Omental fat pad (tissue), 4 donors: ENCODE measurements at places on chromosomes 12 and 14. TPM values are rescaled to one million over a fixed set of nuclear protein-coding genes. Genes with fewer than 3 reads are reported as not detected.

DNA sequence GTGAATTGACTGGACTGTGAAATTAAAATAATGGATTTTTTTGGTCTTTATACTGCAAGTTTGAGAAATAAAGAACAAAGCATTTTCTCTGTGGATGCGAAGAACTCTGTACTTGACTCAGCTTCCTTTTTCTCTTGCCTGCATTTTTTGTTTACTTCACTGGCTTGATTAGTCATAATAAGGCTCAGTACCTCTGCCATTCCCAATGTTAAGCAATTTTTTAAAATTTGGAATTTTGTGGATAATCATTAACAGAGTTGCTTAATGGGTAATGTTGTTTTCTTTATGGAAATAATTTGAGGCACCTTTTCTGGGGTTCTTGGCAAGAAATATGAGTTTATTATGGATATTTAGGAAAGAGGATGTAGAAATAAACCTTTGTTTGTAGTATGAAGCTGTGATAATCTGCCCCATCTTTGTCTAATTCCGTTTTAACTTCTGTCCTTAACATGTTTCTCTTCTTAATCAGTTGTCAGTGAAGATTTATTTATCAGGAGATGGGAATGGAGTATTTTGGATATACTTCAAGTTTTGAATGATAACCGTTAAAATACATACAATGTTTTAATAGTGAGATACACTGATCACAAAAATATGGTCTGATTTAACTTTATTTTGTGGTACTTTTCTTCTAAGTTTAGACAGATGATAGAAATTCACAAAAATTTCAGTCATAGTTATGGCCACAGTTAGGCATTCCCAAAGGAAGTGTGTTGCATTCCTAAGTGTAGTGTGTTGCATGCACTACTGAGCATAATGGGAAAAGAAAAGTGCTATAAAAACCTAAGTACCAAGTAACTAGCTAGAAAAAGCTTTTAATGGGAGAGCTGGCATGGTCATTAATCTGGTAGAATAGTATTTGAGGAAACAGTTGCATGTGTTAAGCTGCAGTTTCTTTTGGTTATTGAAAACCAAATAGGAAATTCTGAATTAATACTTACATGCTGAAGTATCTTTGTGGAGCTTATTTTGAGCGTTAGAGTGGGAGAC is 27.7 kb downstream of the WNK1 start:
- DNase-seq, result no peak

- DNase-seq, result no peak
Observed at GRCh38 chr12:70265132-70265531, 21.9 kb downstream of the CNOT2 start.

DNA sequence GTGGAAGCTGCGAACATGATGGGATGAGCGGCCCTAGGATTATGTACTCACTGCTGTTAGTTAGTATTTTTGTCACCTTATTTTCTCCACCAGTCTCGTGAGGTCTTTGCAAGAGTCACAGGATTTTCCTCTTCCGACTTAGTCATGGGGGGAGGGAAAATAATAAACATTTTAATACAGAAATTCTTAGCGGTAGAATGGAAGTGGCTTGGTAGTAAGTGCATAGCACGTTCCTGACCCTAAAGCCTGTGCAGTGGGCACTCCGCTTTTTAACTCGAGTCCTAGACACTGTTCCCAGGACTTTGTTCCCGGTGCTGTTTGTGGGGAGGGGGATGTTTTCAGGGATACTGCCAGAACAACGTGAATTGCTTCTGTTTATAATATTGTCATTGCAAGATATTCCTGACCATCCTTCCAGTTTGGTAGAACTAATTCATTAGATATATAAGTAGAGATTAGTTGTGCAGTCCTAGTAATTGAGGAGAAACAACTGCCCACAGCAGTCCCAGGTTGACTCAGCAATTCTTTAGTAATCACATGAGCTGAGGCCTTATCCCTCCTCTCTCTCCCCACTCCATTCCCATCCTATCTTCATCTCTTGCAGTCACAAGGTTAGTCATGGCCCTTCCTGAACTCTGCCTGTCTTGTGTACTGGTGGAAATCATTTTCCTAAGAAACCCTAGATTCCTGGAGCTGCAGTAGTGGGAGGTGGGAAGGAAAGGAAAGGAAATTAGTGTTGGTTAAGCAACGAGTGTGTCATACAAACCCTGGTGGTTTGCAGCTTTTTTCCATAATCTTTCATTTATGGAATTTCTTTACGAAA is 799 bp downstream of the SLC38A6 start:
- no peak for DNase-seq

DNA sequence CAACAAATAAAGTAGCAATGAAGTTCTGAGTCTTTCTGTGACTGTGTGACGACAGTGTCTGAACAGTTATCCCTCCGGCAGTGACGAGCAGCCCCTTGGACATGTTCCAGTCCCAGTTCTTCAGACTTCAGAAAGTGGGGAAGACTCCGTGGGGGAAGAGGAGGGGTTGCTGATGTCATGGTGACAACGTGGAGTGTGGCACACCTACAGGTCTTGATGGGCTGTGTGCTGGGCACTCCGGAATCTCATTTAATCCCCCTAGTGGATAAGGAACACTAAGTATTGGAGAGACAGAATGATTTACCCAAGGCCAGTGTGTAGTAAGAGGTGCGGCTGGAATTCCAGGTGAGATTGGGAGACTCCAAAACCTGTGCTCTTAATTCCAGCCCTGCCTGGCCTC is 280.2 kb downstream of the CACNA1C start:
- DNase-seq, result no peak

GRCh38 chr14:96269359-96269710 is 13.3 kb downstream of the BDKRB1 start:
- no peak for DNase-seq

- no peak for DNase-seq
Observed at GRCh38 chr14:84254290-84254689, 1275.7 kb upstream of the FLRT2 start.

GRCh38 chr12:92363295-92364146 is 217.9 kb upstream of the BTG1 start:
- no peak for DNase-seq

GRCh38 chr14:52835122-52835903 is 43.9 kb upstream of the GNPNAT1 start:
- DNase-seq, result peak; percentile 23

GRCh38 chr14:97149775-97150174 is 352.6 kb downstream of the VRK1 start:
- no peak for DNase-seq

DNA sequence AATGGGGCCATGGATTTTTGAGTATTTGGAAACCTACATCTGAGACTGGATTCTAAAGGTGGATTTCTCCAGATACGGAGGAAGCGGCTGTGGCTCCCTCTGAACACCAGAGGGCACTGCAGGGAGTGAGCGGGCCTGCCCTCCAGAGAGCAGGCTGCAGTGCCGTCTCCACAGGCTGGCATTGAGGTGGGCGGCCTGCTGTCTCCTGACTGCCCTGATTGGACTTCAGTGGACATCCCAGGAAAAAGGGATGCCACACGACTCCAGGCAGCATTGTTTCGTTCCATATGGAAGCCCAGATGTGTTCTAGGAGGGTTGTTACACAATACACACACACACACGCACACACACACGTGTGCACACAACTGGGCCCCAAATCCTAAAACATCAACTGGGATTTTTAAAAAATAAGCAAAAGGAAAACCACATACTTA is 20.9 kb upstream of the ANO2 start:
- no peak for DNase-seq

GRCh38 chr14:103801459-103801858 is 45.9 kb downstream of the PPP1R13B start:
- no peak for DNase-seq

- no peak for DNase-seq
Observed at GRCh38 chr14:102215071-102215470, 75.4 kb downstream of the WDR20 start.

DNA sequence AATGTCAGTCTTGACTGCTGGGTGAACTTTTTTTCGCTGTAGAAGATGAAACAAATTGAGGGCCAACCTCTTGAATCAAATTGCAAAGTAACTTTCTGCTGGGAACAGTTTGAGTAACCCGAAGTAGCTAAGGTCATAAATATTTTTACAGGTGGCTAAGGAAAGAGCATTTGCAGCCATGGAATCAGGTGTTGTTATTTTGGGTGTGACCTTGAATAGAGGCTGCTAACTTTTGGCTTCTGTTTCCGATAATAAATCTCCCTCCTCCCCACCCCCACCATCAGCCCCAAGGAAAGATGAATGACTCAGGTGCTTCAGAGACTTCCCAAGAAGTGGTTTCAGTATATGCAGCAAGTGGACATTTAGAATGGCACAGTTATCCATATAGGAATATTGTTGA is 571.7 kb downstream of the DIO2 start:
- DNase-seq, result no peak

Gene PPFIA2
- total RNA-seq, result 1.6 TPM

Gene SLC11A2
- 39.6 TPM for total RNA-seq

Gene IL31
- not detected for total RNA-seq

Gene C3AR1
- total RNA-seq, result 43.0 TPM

Gene PCED1B
- total RNA-seq, result 5.7 TPM

Gene FGF6
- total RNA-seq, result not detected

Gene FOXN4
- total RNA-seq, result not detected

Gene CLEC4C
- not detected for total RNA-seq

Gene GDF3
- total RNA-seq, result not detected
